ENCODE measurements at places on chromosomes 3 and 15.

- peak; percentile 28 for DNase-seq
These were observed 7.5 kb downstream of the TMEM40 start for GRCh38 chr3:12751571-12751970.

GRCh38 chr3:25719321-25719720 lies 54.6 kb upstream of the TOP2B start:
- DNase-seq, result no peak

DNA sequence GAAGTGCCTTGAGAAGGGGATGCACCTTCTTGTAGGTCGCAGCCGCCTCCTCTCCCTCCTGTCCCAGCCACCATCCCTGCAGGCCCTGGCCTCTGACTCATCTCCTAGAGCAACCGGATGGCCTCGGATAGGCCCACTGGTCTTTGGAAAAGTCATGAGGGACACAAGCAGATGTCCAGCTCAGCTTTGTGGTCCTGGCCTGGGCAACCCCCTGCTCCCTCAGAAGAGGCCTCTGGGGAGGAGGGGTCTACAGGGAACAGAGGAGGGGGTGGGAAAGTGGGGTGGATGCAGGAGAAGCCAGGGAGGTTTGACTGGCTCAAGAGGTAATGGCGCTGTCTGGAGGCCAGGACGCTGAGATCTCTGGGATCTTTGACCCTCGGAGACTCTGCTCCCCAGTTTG lies 259.2 kb upstream of the TLE3 start:
- DNase-seq, result no peak

DNA sequence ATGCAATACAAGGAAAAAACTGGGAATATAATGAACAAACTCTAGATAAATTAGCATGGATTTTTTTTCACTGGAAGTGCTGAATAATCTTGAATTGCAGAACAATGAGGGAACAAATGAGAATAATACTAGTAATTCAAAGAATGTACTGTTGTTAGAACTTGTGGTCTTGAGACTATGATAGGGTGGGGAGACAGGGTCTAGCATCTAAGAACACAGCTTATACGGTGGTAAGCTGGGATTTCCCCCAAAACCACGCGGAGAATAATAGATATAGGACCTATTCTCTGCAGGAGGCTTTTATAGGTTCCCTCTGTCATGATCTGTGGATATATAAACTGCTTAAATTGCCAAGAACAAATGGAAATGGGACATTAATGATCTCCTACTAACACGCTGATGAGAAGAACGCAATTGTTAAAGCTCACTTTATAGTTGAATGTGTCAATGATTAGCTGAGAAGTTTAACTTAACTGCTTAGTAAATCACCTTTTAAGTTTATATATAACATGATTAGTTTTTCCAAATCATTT lies 692.3 kb downstream of the ZPLD1 start:
- no peak for DNase-seq

- DNase-seq, result no peak
These were observed 1241.5 kb upstream of the GBE1 start for GRCh38 chr3:83002869-83003445.

DNA sequence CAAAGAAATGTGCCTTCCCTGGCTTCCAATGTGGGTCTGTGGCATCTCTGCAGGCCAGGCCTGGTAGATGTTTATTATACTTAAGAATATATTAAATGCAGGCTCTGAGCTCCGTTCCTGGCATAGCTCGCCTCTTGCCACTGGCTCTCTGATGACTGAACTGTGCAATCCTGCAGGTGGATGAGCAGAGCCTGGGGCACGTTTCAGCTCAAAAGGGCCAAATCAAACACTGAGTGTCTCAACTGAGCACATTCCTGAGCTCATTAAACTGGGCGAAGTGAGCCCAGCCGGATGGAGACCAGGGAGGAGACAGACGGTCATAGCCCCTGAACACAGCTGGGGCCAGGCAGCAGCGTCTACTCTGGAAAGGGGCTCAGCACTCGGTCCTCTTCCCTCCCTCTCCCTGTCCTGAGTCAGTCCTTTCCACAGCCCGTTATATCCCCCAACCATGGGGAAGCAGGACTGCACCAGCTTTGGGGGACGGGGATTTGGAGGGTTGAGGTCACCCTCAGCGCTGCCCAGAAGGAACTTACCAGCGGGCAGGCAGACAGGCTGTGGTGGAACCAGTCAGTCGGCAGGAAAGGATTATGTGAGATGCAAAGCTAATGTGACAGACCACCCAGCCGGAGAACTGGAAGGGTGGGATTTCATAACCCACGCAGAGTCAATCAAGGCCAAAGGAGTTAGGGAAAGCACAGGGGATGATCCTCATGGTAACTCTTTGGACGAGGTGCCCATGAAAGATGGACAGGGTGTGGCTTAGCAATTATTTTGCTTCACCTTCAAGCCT lies 77.4 kb upstream of the ANKRD34C start:
- no peak for DNase-seq

All from A549 (cell line).